Fibroblast of lung (primary cell): ENCODE measurements at places on chromosomes 12 and 14.

DNA sequence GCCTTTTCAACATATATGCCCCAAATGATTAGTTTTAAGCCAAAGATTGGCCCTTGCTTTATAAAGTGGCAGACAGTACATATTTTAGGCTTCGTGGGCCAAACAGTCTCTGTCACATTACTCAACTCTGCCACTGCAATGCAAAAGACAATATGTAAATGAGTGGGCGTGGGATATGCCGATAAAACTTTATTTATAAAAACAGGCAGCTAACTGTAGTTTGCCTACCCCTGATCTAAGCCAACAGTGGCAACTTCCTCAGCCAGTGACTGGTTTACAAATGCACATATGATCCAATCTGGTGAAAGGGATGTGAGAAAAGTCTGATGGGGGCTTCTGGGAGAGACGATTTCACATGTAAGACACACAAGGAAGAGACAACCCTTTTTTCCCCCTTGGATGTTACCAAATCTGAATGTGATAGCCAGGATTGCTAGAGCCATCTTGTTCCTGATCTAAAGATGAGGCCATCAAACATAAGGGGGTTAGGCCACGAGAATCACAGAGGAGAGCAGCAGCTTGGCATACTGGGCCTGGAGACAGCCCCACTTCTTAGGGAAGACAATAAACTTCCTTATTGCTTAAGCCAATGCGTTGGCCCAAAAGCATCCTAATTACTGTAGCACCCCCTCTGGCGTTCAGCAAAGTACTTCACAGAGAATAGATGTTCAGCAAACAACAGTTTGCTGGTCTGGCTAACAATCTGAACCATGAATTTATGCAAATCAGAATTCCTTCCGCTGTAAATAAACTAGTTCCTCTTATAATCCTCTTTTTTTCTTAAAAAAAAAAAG is 75.2 kb upstream of the TMCC3 start:
- DNase-seq = peak; percentile 63

GRCh38 chr12:66584673-66585072 is 94.2 kb downstream of the GRIP1 start:
- no peak for DNase-seq

GRCh38 chr12:71162832-71163763 is 5.3 kb upstream of the TSPAN8 start:
- DNase-seq = no peak

GRCh38 chr14:59240356-59240755 is 51.9 kb downstream of the DAAM1 start:
- DNase-seq = no peak

- DNase-seq = peak; percentile 78
These were observed at the start of gene DGLUCY for GRCh38 chr14:91113829-91114078. Gene DGLUCY (plus strand): TSS chr14:91114073. CDS start chr14:91160295, 46,222 bp downstream.

GRCh38 chr14:84225268-84225667 is 1304.7 kb upstream of the FLRT2 start:
- no peak for DNase-seq

GRCh38 chr14:24246765-24247212 is 4.4 kb upstream of the TINF2 start:
- DNase-seq = no peak

DNA sequence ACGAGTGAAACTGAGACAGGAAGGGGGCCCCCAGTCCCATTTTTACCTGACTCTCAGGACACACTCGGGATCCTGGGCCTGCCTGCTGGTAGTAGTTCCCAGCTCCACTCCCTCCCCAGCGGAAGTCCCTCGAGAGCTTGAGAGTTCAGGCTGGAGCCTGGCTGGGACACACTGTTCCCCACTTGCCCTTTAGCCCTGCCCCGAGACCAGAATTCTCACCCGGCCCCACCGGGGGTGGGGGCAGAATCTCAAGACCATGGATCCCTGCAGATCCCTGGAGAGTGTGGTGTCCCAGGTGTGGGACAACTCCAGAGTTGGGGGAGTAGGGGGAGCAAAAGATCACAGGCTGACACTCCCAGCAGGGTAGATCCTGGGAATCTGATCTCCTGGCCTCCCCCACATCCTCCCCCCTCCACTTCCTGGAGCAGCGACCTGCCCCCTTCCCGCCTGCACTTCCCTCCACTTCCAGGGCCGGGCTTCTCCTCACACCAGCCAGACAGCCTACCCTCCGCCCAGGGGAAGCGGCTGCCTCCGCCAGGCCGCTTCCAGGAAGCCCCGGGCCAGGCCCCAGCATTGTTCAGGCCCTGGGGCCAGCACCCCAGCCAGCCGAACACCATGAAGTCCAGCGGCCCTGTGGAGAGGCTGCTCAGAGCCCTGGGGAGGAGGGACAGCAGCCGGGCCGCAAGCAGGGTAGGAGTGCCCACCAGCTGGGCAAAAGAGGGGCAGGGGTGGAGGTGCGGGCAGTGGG is at the start of gene TNS2:
TSS of gene TNS2 (plus strand) at position 495 of the 748 bp plus-strand sequence. CDS start at position 616, 121 bp downstream.
- peak; percentile 57 for DNase-seq

GRCh38 chr14:89378119-89378518 is 38.9 kb downstream of the FOXN3 start:
- peak; percentile 89 for DNase-seq

DNA sequence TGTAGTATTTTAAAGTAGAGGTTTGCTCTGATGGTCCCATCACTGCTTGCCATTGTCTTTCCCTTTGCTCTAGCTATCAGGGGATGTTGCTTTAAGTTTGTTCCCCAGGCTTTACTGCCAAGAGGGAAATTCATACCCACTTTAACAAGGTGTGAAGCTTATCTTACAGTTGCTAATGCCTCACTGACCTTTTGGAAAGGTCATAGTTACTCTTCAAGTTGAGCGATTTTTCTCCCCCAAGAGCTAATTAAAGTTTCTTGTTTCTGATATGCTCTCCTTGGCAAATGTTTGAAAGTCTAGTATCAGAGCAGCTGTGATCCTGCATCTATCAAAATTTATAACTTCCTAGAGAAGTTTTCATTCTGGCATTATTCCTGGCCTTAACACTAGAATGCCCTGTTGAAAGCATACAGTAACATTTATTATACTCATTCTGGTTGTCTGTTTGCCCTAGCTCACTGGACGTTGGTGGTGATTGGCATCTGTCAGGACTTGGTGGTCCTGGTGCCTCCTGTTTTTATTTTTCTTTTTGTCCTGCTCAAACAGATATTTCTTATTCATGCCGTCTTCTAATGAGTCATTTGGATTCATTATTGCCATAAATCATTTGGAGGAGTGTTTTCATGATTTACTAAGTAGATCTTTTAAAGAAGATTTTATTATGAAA is 8.1 kb downstream of the ATP2A2 start:
- DNase-seq = no peak

DNA sequence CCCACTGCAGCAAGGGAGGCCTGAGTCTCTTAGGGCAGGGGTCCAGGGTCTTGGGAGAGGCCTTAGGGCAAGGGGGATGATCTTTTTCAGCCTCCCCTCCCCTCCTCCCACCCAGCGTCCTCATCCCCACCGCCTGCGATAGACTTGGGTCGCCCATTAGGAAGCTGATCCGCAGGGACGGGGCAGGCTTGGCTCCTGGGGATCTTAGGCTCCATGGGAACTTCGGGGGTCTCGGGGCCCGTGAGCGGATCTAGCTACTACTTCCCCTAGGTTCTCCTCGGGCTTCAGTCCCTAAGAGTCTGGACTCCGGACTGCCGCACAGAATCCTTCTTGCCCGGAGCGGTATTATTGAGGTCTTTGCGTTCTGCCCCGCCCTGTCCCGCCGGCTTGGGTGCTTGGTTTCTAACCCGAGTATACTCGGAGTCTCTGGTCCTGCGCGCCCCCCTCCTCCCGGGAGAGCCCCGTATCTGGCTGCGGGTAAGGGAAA is 2.2 kb upstream of the PTHLH start:
- DNase-seq = no peak

DNA sequence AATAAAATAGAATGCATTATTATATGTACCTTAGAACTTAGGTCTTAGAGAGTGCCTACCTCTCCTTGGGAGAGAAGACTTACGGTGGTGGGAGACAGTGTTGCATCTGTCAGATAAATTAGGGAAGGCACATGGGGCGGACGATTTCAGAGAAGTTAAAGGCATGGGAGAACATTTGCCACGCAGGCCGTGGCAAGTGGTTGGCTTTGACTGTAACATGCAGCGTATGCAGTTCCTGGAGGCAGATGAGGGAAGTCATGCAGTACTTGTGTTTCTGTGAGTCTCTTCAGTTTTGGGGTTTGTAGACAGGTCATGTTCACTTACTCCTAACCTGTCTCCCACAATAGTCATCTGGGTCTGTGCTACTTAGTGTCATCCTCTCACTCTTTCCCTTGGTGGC is 43.6 kb downstream of the ETV6 start:
- DNase-seq = no peak

GRCh38 chr12:103308396-103308795 is 187.4 kb downstream of the C12orf42 start:
- DNase-seq = no peak

- no peak for DNase-seq
These were observed 142.0 kb downstream of the DUSP6 start for GRCh38 chr12:89210277-89210676.

GRCh38 chr14:55502746-55503284 is 62.4 kb upstream of the TBPL2 start:
- no peak for DNase-seq

DNA sequence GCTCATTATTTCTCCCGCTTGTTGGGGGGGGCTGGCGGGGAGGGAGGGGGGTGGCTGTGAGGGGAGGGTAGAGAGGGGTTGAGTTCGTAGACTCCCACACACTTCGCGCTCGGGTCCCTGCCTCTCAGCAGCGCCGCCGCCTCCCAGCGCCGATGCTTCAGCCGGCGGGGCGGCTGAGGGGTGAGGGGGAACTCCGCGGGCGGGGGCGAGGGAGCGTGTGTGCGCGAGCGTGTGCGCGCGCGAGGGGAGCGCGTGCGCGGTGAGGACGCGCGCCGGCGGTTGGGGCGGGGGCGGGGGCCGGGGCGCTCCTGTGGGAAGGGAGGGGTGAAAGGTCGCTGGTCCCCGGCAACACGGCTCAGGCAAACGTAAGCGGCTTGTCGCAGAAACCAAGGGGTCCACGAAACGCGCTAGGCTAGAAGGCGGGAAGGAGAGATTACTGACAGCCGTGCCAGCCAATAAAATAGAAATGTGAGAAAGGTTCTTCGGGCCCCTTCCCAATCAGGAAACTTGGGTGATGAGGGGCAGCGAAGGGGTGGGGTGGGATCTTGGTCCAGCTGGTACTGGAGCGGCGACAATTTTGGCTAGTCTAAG is 343 bp upstream of the NOVA1 start:
- peak; percentile 97 for DNase-seq

DNA sequence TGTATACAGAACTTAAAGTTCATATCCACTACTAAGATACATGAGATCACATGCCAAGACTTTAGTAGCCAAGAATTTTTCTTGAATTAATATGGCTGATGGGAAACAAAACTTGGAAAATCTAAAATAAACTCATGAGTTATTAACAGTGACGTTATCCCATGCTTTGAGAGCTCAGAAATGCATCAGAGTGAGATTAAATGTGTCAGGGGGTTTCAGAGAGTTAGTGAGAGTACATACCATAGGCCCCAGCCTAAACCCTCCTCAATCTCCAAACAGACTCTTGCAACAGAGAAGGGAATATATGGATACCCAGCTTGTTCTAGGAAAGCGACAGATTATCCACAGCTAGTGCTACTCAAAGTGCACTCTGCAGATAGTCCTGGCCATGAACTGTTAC is 19.3 kb downstream of the SLC35F4 start:
- peak; percentile 5 for DNase-seq

DNA sequence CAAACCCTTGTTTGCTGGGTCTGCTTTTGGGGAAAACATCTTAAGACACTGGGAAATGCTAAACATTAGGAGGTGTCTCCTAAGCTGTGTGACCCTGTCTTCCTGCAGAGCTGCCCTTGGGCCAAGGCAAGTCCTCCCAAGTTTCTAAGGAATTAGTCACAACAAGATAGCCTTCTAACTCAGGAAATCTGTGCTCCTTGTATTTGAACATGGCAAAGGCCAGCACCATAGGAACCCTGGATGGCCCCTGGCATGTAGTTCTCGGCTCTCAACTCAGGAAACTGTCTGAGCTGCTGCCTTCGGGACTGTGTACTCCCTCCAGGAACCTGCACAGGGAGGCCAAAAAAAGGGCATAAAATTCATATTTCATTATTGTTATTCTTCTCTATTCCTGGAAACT is 37.6 kb upstream of the LTBP2 start:
- no peak for DNase-seq

- no peak for DNase-seq
These were observed 145.4 kb upstream of the PLEKHG7 start for GRCh38 chr12:92557422-92557724.

- DNase-seq = no peak
These were observed 452.3 kb downstream of the ADAMTS20 start for GRCh38 chr12:43099691-43100163.

GRCh38 chr14:30869551-30870155 is 4.7 kb upstream of the COCH start:
- DNase-seq = no peak

DNA sequence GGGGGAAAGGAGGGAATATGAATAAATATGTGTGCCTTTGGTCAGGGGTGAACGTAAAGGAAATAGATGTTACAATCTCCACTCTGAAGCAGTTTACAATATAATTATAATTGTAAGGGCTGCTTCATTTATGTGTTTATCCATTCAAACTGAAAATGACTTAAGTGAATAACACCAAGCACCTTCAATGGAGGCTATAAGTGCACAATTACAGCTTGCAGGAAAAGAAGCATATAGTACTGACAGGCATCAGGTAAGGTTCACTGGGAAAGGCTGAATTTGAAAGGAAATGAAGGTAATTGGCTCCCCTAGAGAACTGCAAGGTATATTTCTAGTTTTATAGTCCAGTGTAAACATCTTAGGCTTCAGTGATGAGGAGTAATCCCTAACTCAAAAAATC is 192.7 kb downstream of the STXBP6 start:
- DNase-seq = no peak

GRCh38 chr12:124665511-124665910 is 98.1 kb upstream of the NCOR2 start:
- no peak for DNase-seq

- DNase-seq = no peak
These were observed 71.8 kb upstream of the GZMB start for GRCh38 chr14:24705840-24706239.

GRCh38 chr12:64273527-64274403 is 51.7 kb upstream of the KICS2 start:
- no peak for DNase-seq

- DNase-seq = no peak
These were observed 359.3 kb downstream of the BCL11B start for GRCh38 chr14:98912655-98913054.

DNA sequence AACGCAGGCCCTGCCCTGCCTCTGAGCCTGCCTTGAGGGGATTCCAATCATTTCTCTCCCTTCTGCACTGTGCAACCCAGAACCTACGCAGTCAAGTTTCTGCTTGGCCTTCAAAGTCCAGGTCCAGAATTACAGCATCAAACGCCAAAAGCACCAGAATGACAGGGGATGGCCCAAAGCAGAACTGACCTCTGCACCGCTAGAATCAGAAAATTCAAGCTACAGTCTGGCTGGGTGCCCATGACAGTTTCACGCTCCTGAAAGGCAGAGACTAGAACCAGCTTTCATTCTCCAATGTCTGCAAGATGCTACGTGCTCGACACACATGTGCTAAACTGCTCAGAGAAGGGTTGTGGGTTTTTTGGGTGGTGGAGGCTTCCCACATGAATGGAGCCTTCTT is 4.1 kb downstream of the CLMN start:
- DNase-seq = no peak
